Left ventricle myocardium superior (tissue), 1 donor: ENCODE measurements at places on chromosomes 7 and 10. TPM values are rescaled to one million over a fixed set of nuclear protein-coding genes. Genes with fewer than 3 reads are reported as not detected.

The SLC18A2 gene
- 0.17 TPM for total RNA-seq

The MAPK8 gene
- 38.4 TPM for total RNA-seq

The ACSL5 gene
- total RNA-seq = 6.3 TPM

The CCL24 gene
- 0.47 TPM for total RNA-seq

The SFR1 gene
- 5.2 TPM for total RNA-seq

DNA sequence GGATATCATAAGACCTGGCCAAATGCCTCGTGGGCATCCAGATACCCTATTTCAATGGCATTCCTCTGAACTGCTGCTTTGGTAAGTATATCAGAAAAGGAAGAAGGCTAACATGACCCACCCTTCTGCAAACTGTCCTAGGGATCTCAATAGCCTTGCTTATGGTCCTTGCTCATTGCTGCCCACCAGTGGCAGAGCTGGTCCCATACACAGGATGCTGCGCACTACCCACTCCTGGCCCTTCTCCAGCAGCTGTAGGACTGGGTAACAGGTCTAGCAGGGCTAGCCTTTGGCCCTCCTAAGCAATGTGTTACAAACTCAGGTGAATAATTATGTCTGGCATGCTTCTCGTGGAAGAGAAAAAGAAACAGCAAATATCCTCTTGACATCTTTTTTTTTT, 72.5 kb downstream of the C10orf90 start:
- DNase-seq = no peak

DNA sequence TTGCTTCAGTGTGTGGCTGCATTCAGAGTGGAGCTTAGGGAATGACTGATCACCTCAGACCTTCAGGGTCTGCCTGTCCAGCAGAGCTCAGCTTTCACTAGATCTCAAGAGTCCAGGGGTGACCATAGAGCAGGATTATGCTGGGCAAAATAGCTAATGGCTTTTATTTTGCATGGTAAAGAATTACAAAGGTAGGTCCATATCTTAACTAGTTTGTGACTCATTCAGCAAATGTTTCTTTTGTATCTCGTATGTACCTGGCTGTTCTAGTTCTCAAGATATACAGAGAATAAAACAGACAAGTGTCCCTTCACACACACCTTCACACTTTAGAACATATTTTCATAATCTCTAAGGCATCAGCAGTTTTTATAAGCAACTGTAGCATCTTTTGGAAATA, 180.5 kb downstream of the DYNC1I1 start:
- no peak for DNase-seq

GRCh38 chr7:132419542-132419941, 156.7 kb downstream of the PLXNA4 start:
- no peak for DNase-seq

GRCh38 chr7:36490419-36490830, 100.8 kb downstream of the ANLN start:
- DNase-seq = no peak

DNA sequence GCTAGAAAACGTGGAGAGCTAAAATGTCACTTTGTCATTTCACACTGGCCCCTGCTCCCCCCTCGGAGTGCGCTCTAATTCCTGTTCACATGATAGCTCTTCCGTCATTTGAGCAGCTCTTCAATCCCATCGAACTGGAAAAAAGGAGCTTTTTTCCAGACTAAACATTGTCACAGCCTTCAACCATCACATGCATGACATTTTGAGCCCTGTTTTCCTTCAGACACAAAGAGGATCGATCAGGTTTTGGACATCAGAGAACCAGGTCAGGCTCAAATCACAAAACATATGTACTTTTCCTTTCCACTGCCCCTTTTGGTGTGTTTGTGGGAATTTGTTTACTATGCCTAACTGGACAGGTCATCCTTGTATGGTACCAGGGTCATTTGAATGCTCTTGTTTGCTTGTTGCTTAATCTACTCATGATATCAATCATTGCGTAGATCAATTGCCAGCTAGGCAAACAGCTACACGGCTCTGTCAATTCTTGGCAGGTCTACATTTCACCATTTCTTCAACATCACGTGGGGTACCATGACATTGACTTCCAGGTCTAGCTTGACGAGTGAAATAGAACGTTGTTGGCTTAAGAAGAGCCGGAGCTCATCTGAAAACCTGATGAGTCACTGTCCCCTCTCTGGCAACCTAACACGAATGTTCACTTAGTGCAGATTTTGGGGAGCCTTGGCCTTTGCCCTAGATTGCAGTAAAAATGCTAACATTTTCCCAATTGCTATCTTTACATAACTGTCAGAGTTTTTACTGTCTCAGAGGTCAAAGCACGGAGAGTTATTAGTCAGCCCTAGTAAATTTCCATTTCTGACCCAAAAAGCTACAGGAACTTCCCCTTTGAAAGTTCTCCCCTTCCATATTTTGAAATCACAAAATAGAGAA, 87.3 kb downstream of the LYZL2 start:
- DNase-seq = no peak

- no peak for DNase-seq
Observed at GRCh38 chr7:41916450-41916927, 213.6 kb upstream of the INHBA start.

DNA sequence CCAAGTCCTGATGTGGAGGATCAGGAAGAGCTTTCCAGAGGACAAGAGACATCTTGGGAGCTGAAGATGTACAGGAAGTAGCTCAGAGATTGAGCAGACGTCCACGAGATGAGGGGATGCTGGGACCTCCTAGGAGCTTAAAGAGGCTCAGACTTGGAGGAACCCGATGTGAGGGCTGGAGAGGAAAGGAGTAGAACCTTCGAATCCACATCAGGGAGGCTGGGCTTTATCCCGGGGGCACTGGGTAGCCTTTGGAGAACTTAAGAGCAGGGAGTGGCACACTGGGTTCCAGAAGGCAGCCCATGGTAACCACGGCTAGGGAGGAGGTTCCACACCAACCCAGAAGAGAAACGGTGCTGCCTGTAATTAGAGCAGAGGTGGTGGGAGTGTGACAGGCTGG, 10.8 kb downstream of the PRKCQ start:
- DNase-seq = no peak

GRCh38 chr10:116632596-116633215, 12.0 kb downstream of the PNLIPRP2 start:
- no peak for DNase-seq

DNA sequence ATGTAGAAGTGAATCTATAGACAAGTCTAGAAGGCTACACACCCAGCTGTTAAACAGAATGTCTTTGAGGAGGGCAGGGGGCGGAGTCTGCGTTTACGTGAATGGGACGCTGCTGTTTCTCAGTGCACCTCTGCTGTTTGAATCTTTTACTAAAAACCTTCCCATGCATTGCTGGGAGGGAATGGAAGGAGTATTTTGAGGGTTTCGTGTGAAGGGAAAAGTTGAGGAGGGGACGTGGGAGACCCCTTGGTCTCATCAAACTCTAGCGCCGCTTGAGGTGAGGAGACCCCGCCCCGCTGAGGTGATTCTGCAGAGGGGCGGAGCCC, 492 bp upstream of the VCL start:
- no peak for DNase-seq

- DNase-seq = no peak
Observed at GRCh38 chr10:48818081-48818480, 121.6 kb downstream of the LRRC18 start.

DNA sequence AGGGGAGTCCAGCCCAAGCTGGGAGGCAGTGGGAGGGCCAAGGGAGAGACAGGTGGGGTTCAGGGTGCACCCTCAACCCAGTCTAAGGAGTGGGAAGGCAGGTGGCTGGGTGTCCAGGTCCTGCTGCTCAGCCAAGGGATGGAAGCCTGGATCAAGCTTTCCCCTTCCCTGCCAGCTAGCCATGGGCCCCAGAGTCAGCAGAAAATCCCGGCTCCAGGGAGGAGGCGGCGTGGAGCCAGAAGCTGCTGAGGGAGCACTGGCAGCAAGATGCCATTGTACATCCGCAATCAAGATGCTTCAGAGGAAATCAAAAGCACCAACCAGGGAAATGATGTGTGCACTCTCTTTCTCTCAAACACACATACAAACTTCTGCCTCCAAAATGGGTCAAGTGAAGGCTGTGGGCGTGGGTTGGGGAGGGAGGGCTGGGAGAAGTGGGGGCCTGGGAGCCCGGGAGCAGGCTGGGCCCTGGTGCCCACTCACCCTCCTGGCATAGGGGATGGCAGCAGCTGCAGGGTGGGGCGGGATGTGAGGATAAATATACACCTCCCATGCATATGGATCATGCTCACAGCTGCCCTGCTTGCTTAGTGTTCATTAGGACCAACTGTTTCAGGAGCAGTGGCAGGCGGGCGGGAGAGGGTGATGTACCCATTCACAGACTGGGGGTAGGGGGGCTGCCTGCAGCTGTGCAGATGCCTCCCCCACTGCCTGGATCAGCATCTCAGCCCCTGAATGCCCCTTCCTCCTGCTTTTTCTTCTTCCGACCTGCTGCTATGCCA, 24.2 kb downstream of the TRIM8 start:
- no peak for DNase-seq

- DNase-seq = no peak
Observed at GRCh38 chr7:136079934-136080333, 102.8 kb upstream of the MTPN start.

DNA sequence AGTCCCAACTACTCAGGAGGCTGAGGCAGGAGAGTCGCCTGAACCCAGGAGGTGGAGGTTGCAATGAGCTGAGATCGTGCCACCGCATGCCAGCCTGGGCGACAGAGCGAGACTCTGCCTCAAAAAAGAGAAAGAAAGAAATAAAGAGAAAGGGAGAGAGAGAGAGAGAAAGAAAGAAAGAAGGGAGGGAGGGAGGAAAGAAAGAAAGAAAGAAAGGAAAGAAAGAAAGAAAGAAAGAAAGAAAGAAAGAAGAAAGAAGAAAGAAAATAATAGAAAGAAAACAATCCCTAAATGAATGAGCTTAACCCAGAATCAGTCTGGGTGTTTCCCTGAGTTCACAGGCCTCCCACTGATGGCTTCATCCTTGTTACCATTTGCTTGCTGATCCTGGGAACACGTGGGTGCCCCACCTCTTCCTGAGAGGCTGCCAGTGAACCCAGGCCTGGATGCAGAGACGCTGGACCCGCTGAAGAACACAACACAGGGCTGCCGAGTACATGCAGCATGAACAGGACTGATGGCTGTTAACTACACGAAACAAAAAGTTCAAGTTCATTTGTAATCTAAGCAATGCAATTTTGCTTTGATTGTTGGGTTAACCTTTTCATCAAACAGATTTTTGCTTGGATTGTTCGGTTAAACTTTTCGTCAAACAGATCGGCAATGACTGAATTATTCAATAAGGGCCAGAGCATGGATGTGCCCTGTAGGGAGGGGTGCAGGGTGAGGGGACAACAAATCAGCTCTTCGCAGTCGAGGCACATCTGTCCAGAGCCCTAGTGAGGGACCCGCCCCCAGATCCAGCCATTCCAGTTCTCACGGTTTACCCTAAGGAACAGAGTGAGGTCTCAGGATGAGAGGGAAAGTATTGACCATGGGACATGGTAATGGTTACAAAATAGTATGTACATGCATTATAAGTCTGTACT, 11.5 kb downstream of the NPFFR1 start:
- DNase-seq = peak; percentile 52

DNA sequence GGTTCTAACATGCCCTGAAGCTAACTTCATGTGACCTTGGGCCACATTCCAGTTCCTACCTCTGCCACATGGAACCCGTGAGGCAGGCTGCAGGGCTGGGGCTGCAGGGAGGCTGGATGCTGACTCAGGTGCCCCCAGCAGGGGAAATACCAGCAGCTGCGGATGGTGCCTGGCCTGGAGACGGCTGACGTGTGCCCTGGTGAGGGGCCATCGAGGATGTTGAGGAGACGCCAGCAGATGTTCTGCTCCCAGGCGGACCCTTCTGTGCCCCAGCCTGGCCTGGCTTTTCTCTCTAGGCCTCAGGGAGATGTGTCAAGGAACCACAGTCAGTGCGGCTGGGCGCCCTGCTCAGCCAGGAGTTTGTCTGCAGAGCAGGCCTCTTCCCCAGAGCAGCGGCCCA, 8.8 kb downstream of the BAG3 start:
- DNase-seq = peak; percentile 50

- no peak for DNase-seq
Observed at GRCh38 chr7:132654150-132654549, 77.9 kb upstream of the PLXNA4 start.

GRCh38 chr10:5314840-5315239, 49.9 kb upstream of the UCN3 start:
- DNase-seq = no peak

DNA sequence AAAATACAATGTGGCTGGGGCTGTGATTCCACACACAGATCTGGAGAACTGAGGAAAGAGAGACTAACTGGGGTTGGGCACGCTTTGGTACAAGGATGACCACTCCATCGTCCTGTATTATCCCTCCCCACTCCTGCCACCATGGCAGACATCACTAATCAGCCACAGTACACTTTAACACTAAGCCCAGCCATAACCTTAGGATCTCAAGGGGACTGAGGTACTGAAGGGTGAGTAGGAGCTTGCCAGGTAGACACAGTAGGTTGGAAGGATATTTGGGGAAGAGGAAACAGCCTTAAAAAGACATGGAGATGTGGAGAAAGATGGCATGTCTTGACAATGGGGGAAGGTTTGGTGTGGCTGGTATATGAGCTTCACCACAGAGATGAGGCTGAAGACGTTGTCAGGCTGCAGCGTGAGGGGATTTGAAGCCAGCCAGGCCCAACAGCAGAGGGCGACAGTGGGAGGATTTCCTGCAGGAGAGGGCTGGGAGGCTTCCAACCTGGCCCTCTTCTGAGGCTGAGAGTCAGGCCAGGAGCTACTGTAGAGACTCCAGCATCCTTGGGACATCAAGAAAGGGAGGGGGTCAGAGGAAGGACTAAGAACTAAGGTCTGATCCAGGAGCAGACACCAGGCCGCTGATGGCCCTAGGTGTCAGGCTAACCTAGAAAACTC, 58.6 kb upstream of the COL13A1 start:
- DNase-seq = peak; percentile 62

DNA sequence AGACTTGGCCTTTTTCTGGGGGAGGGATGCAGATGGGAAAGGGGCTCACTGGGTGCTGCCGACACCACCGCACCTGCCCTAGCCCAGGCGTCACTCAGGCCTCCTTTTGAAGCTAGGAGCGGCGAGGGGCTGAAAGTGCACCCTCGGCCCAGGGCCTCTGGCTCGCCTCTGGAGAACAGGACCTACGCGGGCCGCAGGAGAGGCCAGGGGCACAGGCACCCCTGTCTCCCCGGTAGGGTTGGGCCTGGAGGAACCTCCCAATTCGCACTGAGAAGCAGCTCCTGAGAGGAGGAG, 46.5 kb upstream of the PRKAR1B start:
- DNase-seq = no peak

DNA sequence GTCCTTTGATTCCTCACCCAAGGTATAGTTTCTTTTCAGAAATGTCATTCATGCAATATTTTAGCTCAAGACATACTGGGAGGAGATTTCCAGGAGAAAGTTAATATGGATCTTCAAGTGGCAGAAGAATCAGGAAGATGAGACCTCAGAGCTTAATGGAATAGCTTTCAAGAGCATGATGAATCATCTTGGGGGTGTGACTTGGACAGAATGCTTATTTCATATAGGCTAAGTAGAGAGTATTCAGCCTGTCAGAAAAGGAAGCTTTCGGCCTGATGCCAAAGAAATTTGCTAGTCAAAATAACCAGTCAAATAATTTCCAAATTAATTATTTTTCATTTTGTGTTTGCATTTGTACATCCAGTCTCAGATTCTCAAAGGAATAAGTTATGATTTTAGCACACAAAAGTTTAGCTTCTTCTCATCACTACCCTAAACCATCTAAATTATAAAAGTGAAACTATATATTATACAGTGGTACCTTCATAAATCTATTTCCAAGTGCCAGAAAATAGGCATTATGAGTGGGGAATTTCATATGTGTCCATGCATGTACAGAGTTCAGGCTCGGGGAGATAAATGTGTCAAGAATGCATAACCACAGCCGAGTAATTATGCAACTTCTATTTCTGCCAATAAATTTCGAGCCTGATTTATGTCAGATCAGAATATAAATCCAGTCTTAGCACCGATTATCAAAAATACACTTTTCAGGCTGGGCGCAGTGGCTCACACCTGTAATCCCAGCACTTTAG, 27.3 kb upstream of the CALD1 start:
- DNase-seq = no peak
